ENCODE measurements at places on chromosomes 3 and 15.
A peak's percentile ranks its signal among the peaks of the same experiment; 100 is the strongest.

DNA sequence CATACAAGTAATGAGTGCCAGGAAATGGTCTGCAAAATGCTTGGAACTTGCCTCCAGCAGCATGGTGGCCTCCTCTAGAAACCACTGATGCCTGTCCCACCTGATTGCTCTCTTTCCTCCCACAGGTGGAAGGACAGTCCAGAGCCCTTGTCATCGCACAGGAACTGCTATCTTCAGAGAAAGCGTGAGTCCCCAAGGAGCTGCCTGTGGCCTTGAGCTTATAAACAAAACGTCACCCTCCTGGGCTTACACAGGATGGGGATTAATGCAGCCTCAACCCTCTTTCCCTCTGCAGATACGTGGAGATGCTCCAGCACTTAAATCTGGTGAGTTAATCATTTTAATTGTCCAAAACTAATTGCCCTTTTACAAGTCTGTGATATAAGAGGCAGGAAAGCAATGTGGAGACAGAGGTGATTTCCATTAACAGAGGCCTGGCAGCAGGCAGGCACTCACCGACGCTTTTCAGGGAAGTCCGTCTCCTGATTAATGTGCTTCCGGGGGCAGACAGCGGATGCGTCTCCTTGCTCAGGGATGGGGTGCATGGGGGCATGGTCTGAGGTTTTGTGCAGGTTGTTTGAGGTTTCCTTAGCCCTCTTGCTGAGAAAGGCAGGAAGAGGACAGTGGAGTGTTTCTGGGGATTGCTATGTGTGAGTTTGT lies 61.8 kb downstream of the FGD5 start:
- no peak for DNase-seq

DNA sequence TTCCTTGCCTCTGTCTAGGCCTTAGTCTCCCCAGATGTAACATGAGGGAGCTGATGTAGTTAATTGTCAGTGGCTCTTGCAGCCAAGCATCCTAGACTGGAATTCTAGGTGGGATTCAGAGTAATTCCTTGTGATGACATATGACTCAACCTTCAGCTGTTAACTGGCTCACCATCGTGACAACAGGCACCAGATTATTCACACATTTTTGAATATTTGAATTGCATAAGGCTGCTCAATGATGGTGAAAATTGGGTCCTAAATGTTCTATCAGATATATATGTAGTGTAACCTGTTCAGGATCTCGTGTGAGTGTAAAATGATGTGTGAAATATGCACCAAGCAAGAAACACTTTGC lies 405.1 kb downstream of the LPP start:
- DNase-seq: peak; percentile 31

DNA sequence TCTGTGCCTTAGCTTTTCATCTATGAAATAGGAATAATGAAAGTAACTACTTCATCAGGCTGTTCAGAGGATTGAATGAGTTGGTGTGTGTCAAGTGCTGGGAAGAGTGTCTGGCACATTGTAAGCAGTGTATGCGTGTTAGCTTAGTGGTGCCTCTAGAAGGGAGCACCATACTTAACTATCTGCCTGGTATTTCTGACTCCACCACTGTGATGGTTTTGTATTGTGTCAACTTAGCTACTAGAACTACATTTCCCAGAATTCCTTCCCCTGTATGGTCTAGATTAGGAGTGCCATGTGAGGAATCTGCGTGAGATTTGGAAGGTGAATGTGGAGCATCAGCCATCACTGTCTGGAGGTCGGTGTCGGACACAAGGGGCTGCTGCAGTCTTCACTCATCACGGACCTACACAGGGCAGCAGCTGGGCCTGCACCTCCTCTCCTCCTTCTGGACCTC lies 115.4 kb upstream of the GALNT15 start:
- DNase-seq: peak; percentile 49

DNA sequence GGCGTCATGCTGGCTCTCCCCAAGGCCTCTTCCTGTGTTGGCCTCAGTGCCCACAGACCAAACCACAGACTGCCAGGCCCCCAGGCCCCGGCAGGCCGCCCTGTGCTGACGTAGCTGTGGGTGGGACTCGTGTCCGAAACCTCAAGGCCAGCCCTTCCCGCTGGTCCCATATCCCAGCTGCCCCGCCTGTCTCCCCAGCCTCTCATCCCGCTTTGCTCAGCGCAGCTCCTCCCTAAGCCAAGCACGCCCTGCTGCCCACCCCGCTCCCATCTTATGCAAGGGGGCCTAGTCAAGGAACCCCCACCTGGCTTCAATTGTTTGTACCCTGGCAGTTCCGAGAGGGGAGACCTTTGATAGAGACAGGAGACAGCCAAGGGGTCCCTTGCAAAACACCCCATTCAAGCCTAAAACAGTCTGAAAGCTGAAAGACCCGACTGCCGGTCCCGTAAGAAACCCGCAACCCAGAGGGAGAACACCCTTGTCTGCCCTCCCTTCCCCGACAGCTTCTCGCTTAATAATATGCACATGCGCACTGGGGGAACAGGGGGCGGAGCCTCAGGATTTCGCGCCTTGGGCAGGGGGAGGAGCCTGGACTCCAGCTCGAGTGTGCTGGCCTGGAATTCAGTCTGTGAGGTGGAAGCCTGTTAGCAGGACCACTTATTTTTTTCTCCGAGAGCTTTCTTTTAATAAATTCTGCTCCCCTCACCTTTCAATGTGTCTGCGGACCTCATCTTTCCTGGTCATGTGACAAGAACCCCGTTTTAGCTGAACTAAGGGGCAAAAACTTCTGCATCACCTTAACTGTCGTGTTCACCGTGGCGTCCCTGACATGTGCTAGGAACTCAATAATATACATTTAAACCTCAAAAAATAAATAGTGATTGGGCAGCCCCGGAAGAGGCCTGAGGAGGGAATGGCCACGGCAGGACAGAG lies 17.2 kb downstream of the TNFAIP8L3 start:
- DNase-seq: peak; percentile 78

GRCh38 chr3:18415167-18415566 lies 10.0 kb downstream of the SATB1 start:
- DNase-seq: no peak

GRCh38 chr3:48268381-48268935 lies 27.6 kb downstream of the ZNF589 start:
- peak; percentile 33 for DNase-seq

DNA sequence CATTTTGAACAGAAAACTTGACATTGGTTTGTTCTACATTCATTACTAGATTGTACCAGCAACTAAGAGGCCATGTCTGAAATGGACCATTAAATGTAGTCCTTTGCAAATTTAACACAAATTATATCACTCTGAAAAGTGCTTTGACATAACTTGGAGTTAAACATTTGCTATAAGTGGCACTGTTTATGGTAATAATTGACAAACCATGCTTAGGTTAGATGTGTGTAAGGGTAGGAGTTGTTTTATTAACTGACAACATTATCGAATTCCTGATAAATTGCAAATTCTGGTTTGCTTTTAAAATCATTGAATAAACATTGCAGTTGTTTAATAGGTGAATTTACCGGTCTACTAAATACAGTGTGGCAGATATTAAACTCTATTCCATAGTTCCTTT lies 6.1 kb upstream of the TMEM207 start:
- DNase-seq: no peak

- DNase-seq: no peak
Measured at GRCh38 chr15:43887901-43888300, 61.1 kb downstream of the WDR76 start.

GRCh38 chr3:193812078-193812725 lies 219.2 kb downstream of the OPA1 start:
- DNase-seq: no peak

GRCh38 chr3:158443632-158444031 lies 127.4 kb upstream of the MLF1 start:
- DNase-seq: no peak

DNA sequence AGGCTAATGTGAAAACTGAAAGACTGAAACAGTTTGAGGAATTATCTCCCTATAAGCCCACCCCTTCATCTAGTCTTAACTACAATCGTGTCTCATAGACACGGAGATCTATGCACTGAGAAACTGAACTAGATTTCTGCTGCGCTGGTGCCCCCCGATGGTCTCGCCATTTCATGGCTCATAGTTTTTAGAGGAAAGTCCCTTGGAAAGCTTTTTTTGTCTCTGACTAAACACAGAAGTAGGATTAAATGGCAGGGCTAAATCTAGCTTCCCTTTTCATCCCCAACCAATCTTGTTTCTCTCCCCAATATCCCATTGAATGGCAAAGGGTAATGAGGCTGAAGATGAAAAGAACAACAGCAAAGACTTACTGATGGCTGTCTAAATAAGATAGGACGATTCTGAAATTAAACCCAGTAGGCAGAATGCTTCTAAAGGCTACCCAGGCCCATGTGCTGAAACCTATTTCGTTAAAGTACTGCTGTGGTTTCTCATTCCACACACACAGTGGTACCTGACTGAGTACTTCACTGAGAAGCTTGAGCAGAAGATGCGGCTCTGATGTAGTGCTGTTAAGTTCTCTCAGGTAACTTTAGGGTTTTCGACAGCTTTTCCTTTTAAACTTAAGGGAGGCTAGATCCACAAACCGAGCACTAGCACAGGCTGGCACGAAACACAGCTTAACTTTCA lies 142.7 kb downstream of the GADL1 start:
- DNase-seq: peak; percentile 59

- peak; percentile 97 for DNase-seq
Measured at GRCh38 chr3:127035677-127036076, 52.8 kb downstream of the PLXNA1 start.

GRCh38 chr3:187025656-187026316 lies 95.5 kb downstream of the ST6GAL1 start:
- DNase-seq: no peak

DNA sequence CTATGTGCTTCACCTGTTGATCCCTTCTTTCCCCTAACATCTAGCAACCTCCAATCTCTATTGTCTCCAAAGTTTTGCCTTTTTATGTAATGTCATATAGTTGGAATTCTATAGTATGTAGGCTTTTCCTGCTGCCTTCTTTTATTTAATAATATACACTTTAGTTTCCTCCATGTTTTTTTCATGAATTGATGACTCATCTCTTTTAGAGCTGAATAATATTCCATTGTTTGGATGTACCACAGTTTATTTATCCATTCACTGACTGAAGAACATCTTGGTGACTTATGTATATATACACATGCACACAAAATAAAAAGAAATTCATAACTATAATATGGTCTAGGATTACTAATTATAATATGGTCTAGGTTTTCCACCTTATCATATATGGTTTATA lies 1314.2 kb downstream of the OTOL1 start:
- no peak for DNase-seq

- no peak for DNase-seq
Measured at GRCh38 chr3:189590223-189590622, 41.0 kb upstream of the TP63 start.

Data from fibroblast of mammary gland (primary cell).